Caudate nucleus (tissue), 63 donors: ENCODE measurements at places on chromosomes 4 and X.

DNA sequence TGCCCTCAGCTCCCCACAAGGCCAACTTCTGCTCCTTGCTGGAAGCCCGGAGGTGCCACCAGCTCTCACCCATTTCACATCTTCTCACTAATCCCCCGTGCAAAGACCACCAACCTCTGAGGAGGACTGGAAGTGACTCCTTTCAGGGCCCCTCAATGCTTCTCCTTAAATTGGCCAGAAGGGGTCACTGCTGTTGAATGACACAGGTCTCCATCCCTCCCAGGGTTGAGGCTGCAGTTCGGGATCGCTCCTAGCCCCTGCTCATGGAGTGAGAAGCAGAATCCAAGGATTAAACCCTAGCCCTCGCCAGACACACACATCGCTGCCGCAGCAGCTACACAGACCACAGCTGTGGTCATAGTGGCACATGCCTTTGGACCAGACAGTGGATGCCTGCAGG lies 279.5 kb upstream of the TAPT1 start:
- DNase-seq, result no peak

DNA sequence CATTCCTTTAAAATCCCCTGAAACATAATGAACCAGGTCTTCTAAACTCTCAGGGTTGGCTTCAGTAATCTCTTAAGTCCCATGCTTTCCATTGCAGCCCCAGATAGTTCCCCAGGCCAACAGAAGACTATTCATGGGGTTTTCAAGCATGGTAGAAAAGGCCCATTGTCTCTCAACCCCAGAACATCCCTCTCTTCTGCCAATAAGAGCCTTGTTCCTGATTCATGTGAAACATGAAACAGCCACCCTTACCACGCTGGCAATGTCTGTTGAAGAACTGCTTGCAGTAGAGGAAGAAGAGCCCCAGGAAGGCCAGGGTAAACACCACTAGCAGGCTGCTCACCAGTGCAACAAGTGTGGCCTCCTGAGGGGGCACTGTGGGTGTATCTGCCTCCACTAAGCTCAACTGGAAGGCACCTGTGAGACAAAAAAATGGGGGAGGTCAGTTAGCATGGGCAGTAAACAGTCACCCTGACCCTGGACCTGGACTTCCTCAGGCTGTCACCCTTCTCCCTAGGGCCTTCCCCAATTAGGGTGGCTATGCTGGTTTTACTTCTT lies 36.4 kb downstream of the EDA2R start:
- DNase-seq, result peak; percentile 4

- DNase-seq, result no peak
These were observed 20.6 kb upstream of the CT55 start for GRCh38 chrX:135191838-135192237.

GRCh38 chr4:53919535-53919934 lies 144.9 kb downstream of the CHIC2 start:
- DNase-seq, result peak; percentile 7

- DNase-seq, result no peak
These were observed 1.1 kb upstream of the RAB40A start for GRCh38 chrX:103520386-103520785.

DNA sequence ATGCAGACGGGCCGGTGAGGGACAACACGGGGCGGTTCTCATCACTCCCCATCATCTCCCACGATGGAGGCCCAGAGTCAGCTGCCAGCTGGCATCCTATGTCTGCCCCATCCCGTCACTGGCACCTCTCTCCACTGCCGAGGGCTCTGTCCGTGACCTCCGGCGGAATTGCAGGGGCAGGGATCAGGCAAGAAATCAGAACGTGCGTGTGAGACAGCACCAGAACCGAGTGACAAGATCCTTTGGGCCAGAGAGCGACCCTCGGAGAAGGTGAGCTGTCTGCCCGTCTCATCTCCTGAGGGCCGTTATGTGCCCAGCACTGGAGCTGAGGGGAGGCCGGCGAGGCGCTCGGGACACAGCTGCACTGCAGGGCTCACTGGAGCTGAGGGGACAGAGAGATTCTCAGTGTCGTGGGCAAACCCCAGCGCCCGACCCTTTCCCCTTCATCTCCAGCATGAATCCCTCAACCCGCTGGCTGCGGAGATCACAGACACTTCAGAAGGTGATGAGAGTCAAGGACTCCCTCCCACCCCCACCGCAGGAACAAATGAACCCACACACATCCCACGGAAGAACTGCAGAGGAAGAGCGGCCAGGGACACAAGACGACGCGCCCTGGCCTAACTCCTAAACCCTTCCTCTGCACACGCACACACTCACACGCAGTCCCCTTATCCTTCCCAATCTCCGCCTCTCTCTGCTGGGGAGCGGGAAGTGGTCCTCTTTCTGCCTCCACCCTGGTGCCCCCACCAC lies 128.7 kb downstream of the AFAP1 start:
- DNase-seq, result no peak

DNA sequence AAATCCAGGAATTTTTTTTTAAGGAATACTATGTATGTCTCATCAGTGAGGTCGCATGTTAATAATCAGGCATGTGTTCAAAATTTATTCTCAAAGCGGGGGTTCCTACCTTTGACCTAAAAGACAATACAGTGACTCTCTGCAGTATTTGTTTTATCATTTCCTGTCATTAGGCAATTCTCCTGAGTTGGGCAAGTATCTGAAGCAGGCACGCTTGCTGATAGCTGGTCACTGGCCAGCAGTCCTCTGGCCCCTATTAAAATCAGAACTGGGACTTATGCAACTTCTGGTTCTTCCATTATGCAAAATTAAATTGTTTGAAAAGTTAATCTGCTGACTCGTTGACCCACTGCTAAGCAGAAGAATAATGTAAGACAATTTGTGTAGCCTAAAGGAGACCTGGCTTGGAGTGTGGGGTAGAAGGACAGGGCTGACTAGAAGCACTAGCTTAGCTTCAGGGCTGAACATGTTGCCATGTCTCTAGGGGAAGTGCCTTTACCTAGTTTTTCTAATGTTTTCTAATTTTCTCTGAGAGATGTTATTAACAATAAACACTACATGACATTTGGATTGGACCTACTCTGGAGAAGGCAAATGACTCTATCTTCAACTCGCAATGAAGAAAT lies 36.0 kb upstream of the GABRA2 start:
- DNase-seq, result no peak

DNA sequence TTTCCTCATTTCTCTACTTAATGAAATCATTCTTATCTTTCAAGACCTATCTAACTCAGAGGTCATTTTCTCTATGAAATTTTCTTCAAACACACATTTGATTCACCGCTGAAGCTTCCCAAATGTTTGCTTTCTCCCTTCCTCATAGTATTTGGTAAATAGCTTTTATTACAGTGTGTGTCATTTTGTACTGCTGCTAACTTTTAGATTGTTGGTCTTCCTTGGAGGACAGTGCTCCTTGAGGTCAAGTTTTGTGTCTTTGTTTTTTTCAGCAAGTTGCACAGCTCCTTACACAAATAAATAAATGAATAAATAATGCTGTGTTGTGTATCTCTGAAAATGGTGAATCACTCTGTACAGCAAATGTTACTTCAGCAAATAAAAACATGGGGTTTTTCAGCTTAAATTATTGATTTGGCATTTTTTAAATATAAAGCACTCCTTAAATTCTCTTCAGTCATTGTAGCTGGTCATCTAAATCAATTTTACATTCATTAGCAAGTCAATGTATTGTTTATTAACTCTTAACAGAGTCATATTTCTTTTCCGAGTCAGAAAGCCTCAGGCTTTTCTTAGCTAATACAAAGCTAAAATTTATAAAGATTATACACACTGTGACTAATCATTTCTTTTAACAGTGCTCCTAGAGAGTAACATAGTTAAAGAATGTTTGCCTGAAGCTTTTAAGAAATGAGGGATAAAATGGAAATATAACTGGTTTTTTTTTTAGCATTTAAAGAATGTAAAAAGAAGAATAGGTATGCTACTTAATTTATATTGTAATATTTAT lies 30.1 kb upstream of the MAD2L1 start:
- no peak for DNase-seq

- DNase-seq, result no peak
These were observed 326.7 kb downstream of the ANK2 start for GRCh38 chr4:113375964-113376666.

DNA sequence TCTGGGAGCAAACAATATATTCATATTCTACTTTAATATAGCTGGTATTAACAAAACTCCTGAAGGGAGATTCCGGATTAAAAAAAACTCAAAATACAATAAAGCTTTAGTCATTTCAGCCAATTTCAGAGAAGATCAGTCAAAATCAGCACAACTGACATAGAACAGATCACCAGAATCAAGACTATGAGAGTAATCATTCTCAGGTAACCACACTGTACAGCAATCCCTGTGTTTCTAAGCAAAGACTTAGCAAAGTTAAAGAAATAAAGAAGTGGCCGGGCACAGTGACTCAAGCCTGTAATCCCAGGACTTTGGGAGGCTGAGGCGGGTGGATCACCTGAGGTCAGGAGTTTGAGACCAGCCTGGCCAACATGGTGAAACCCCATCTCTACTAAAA lies 9.1 kb downstream of the DCTD start:
- DNase-seq, result no peak

DNA sequence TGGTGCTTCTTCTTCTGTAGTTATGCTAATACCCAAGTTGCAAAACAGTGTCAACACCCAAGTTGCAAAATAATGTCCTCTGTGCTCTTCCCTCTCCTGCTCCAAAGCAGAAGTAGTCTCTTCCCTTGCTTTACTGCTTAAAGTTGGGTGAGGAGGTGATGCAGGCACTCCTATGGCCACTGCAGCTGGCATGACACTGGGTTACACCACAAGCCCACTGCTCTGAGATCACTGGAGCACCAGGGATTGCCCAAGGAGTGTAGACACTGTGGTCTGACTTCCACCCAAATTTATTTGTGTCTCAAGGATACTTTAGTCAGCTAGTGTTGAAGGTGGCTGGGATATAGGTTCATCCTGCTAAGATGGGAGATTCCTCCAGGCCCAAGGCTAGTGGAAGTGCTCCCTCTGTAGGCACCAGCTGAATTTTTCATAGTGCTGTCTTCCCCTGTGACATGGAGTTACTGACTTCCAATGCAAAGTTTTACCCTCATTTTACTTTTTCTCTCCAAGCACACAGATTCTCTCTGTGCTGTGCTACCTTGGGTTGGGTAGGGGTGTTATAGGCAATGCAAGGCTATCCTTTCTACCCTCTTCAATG lies 196.2 kb upstream of the TENT5D start:
- no peak for DNase-seq

- no peak for DNase-seq
These were observed 45.2 kb downstream of the HTRA3 start for GRCh38 chr4:8314691-8315255.

- DNase-seq, result no peak
These were observed 62.5 kb downstream of the PGRMC2 start for GRCh38 chr4:128225148-128225547.

DNA sequence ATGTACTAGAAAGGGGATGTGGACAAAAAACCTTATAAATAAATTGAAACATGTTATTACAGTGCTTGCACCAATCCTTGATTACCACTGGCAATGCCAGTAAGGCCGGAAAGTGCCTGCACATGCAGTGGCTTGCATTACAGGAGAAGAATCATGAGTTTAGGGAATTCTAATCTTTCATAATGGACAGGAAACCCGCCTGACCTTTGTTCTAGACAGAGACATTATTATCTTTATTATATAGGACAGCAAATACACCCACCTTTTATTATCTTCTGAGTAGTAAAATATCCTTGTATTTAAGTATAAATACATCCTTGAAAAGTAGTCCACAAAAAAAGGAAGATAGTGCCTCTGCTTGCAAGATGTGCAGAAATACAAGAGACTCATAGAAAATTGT lies 379.9 kb upstream of the LCORL start:
- no peak for DNase-seq

DNA sequence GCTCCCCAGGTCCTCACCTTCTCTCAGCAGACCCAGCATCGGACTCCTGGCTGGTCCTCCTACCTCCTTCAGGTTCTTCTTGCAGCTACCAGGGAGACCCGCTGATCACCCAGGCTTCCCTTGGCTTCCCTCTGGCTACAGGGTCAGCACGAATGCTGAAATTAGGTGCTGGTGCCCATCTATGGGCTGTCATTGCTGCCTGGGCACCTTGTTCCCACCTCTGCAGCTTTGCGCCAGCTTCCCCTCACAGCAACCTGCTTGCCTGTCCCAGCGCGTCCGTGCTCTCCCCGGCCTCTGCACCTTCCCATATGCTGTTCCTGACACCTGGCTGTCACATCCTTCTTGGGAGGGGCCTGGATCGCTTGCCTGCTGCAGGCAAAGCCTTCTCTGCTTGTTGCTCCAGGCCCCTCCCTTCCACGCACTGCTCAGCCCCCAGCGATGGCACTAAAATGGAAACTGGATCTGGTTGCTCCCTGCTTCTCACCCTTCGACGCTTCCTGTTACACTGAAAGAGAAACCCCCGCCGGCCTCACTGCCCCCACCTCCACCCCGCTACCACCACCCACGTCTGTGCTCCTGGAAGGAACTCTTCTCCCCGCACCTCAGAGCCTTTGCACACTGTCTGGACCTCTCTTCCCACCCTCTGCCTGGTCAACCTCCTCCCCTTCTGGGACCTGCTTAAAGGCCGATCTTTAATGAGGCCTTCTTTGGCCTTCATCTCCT lies 22.2 kb downstream of the C4orf50 start:
- DNase-seq, result no peak

GRCh38 chr4:158179465-158179864 lies 6.6 kb upstream of the GASK1B start:
- no peak for DNase-seq

DNA sequence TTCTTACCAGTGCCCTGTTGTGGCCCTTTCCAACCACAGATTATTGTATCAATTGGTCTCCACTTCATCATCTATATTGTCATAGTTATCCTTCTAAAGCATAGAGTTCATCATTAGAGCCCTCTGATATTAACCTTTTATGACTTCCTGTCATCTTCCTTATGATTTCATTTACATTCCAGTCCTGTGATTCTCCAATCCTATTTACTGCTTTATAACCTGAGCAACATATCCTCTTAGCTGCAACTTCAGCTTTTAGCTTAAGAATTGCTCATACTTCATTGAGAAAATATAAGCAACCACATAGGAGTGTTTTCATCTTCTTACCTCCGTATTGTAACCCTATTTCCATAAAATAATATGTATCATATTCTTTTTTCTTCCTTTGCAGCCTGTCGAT lies 252.6 kb upstream of the CENPE start:
- no peak for DNase-seq

DNA sequence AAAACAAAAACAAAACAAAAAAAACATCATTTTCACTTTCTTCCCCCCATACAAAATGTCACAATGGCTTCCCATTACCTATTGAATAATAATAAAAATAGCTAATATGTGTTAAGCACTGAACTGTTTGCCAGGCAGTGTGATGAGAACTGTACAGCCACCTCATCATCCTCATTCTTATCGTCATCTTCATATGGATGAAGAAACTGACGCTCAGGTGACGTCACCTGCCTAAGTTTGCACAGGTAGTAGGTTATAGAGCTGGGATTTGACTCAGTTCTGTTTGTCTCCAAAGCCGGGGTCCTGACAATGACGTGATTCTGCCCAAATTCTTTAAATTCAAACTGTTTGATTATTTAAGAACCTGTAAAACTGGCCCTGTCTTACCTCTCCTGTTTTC lies 150.4 kb upstream of the SMIM10 start:
- DNase-seq, result no peak

- no peak for DNase-seq
These were observed 182.4 kb upstream of the CXXC4 start for GRCh38 chr4:104677116-104677515.

- DNase-seq, result no peak
These were observed 139.0 kb downstream of the FMR1NB start for GRCh38 chrX:148120151-148120550.

GRCh38 chr4:26080870-26081628 lies 167.0 kb downstream of the SMIM20 start:
- DNase-seq, result no peak
